Stimulated activated CD8-positive, alpha-beta memory T cell treated with anti-CD3 and anti-CD28 coated beads, Interleukin-12 subunit alpha, Interleukin-12 subunit beta, amount 100 ng/mL, for 4 hours (primary cell): ENCODE measurements at places on chromosomes 2 and 18.

DNA sequence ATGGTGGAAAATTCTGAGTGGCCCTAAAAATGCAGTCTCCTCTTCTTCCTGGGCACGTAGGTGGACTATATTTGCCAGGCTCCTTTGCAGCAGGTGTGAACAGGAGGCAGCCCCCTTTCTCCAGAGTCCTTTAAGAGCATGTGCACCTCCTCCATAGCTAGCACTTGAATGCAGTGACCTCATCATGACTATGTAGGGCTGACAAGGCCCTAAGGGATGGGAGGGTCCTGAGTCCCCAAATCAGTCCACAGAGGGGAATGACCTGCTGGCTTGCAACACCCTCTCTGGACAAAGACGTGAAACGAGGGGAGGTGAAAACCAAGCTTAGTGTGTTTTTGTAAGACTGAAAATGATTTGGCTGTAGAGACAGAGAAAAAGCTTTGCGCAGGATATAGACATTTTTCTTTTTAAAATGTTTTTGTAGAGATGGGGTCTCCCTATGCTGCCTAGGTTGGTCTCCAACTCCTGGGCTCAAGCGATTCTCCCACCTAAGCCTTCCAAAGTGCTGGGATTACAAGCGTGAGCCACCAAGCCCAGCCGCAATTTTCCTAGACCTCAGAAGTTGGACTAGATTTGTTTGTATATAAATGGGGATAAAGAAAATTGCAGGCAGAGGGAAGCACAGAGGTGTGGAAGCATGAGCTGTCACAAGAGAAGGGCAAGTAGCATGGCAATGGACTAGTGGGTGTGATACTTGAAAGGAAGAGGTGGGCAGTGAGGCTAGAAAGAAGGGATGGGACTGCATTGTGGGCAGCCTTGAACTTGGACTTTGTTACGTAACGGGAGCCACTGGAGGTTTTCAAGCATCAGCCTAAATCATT lies 28.8 kb downstream of the LONRF2 start:
- no peak for DNase-seq

GRCh38 chr2:101912545-101912944 lies 79.2 kb upstream of the IL1R2 start:
- no peak for DNase-seq

DNA sequence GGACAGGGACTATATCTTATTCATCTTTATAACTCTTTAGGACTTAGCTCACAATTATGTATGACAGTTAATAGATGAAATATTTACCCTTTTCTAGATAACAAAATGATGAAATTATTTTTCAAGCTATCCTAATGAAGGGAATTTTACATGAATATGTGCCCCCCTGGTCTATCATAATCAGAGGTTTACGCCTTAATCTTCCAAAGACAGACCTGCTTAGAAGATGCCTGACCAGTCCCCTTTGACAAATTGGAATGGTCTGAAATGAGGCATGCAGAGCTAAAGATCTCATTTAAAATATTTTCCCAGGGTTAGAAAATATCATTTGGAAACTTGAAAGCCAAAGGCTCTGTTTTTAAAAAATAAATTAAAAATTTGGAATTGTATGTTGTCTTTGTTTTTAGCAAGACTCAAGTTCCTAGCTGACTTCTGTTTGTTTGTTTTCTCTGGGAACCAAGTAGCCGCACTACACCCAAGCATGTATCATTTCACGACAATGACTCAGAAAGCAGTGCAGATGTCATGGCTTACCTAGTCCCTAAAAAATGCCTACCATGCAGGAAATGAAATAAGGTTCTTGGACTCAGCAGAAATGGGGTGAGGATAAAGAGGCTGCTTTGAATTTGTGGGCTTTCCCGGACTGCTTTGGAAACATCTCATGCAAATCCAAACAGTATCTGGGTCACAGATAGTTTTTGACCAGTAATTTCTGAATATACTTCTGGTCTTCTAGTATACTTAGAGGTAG lies 162.1 kb downstream of the ZEB2 start:
- DNase-seq, result no peak

DNA sequence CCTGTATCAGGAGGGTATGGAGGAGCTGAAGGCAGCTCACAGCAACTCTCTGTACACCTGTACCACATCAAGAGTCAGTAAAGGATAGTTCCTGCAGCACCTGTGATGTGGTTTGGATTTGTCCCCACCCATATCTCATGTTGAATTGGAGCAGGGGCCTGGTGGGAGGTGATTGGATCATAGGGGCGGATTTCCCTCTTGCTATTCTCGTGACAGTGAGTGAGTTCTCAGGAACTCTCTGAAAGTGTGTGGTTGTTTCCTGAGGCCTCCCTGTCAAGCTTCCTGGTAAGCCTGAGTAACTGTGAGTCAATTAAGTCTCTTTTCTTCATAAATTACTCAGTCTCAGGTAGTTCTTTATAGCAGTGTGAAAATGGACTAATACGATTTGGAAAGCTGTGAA lies 28.9 kb downstream of the OSBPL1A start:
- no peak for DNase-seq

DNA sequence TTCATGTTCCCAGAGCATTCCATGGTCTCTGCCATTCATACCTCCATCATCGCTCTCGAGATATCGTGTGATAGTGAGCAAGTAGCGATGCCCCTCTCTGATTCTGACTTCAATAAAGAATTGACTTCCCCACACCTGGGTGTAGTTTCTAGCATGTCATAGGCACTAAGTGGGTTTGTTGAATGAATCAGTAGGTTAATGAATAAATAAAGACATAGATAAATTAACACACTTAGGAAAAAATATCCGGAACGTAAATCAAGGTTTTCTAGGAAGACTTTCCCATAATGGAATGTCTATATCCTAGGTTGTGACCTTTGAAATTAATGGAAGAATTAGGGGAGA lies 159.1 kb downstream of the DOCK10 start:
- no peak for DNase-seq

DNA sequence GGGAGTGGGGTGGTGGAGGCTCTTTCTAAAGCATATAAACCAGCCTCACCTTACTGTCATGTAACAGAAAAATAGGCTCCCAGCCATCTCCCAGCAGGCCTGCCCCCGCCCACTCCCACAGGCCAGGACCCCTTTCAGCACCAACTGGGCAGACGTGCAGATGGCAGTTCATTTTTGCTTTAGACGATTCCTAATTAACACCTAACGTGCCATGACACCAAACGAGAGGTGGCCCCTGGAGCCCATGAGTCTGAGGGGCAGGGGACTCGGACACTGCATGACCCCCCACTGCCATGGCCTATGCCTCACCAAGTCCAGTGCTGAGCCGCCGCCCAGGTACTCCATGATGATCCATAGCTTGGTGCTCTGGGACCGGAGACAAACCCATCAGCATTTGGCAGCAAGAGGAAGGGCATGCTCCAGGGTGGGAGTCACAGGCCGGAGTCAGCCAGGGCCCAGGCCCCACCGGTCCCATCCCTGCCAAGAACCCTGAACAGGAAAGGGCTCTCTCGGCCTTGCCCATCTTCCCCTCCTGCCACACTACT lies 7.9 kb downstream of the STK25 start:
- no peak for DNase-seq

DNA sequence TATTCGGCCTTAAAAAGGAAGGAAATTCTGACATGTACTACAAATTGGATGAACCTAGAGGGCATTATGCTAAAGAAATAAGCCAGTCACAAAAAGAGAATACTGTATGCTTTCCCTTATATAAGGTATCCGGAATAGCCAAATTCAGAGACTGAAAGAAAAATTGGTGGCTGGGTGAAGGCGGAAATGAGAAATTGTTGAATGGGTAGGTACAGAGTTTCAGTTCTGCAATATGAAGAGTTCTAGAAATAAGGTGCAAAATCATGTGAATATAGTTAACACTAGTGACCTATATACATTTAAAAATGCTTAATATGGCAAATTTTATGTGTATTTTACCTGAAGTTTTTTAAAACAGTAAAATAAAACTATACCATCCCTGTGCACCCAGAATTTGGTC lies 43.1 kb downstream of the RMP24 start:
- no peak for DNase-seq

DNA sequence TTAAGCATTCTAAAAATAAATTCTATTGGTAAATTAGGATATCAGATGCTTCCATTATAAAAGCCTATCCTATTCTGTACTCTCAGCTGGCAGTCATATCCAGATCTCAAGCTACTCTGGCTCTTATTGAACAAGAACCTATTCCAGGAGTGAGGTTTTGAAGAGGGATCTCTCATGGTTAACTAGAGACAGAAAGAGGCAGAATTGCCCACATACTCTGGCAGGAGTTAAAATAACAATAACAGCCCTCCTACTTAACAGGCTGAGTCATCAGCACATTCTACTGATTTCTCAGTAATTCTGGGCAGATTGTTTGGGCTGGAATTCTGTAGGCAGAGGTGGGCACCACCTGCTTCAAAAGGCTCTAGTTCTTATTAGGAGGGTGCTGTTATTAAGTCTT lies 142.0 kb upstream of the UNC80 start:
- DNase-seq, result no peak

- DNase-seq, result no peak
Measured at GRCh38 chr18:49061991-49062831, 111.4 kb upstream of the SMAD7 start.

GRCh38 chr2:171166328-171166983 lies 5.8 kb upstream of the TLK1 start:
- no peak for DNase-seq

GRCh38 chr18:45755934-45756333 lies 32.0 kb downstream of the SLC14A1 start:
- no peak for DNase-seq

- no peak for DNase-seq
Measured at GRCh38 chr18:62609764-62610163, 86.9 kb downstream of the ZCCHC2 start.

DNA sequence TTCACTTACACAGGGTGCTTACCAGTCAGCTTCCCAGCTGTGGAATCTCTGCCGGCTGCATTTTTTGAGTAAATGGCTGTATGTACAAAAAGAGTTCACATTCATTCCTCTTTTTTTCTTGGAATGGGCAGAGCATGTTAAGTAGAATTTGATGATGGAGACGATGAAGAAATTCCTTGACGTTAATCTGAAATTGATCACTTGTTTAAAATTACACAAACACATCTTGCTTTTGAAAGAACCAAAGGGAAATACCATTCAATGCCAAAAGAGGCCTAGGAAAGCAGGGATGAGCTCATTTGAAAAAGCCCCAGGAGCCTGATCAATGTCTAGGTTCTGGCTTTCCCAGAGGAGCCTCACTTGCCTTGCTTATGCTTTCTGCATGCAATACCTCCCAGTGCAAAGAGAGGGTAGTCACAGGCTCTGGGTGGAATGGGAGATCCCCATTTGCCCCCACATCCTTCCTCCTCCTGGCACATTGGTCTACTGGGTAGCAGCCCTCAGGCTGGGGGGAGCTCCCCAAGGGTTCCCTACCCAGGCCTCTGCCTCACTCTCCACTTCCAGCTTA lies 12.3 kb upstream of the SMAD7 start:
- DNase-seq, result no peak

DNA sequence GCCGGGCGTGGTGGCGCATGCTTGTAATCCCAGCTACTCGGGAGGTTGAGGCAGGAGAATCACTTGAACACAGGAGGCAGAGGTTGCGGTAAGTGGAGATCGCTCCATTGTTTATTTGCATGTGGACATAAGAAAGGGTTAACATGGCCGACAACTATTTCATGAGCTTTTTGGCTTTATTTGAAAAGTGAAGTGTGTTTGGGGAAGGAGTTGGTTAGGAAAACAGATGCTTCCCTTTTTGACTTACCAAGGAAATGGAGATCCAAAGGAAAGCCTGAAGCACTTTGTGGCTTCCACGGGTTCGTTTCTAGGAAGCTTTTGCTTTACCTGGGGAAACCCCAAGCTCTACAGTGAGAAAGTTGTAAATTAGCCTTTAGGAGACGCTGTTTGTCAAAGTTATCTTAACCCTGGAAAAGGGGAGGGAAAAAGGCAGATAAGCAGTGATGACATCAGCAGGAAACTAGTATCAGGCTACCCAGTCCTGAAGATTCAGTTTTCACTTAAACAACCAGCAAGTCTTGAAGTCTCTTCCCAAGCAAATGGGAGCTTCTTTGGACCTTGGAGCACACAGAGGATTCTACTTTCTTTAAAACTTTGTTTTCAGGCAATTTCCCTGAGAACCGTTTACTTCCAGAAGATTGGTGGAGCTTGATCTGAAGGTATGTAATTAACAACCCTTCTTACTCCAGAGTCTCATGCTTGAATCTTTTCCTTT lies at the start of gene CASP10:
CASP10 (plus strand) TSS at position 492 of the 715 bp plus-strand sequence. CDS start 2,637 bp downstream, outside the sequence.
- no peak for DNase-seq

DNA sequence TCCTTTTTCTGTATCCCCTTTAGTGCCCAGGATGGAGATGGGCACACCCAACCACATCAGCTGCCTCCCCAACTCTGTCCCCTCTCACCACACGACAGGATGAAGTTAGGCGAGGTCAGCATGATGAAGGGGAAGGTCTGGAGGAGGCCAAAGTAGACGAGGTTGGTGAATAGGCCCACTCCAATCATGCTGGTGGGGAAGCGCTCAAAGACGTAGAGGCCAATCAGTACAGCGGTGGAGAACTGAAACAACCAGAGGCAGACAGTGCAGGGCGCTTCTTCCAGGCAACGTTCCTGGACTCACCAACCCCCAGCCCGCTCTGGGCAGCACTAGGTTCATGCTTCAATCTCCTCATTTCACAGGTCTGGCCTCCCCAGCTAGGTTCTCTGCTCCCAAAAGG lies 2.9 kb downstream of the TEX261 start:
- no peak for DNase-seq

DNA sequence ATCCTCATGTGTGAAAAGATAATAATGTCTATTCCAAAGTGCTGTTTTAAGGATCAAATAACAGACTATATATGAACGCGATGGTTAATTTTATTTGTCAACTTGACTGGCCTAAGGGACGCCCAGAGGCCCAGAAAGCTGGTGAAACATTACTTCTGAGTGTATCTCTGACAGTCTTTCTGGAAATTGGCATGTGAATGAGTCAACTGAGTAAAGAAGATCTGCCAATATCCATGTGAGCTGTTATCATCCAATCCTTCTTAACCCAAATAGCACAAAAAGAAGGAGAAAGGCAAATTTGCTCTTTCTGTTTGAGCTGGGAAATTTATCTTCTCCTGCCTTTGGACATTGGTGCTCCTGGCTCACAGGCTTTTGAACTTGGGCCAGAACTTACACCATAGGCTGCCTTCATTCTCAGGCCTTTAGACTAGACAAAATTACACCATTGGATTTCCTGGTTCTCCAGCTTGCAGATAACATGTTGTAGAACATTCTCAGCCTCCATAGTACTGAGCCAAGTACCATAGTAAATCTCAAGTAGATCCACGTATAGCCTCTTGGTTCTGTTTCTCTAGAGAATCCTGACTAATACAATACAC lies 114.7 kb upstream of the DOCK10 start:
- DNase-seq, result no peak

GRCh38 chr2:163493359-163494298 lies 242.2 kb downstream of the FIGN start:
- no peak for DNase-seq

DNA sequence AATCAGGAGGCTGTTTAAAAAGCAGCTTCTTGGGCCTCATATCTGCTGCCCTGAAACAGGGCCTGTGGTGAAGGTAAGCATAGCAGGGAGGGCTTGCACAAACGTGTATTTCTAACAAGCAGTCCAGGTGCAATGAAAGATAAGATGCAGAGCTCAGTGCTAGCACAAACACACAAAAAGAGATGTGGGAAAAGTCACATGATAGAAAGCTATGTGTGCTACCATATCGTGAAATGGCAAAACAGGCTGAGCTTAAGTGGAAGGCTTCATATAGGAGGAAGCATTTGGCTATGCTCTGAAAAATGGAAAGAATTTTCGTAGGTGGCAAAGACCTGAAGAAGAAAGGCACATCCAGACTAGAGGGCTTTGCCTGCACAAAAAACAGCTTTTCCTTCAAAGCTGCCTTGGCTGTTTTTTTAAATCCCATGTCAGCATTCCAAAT lies 10.2 kb downstream of the RSAD2 start:
- no peak for DNase-seq
